Effector memory CD4-positive, alpha-beta T cell (primary cell): ENCODE measurements at places on chromosomes 4 and X.

GRCh38 chr4:152941411-152941810 lies 5.3 kb downstream of the FHDC1 start:
- DNase-seq = no peak

- DNase-seq = no peak
Measured at GRCh38 chr4:56465599-56466295, 1.7 kb upstream of the SRP72 start.

DNA sequence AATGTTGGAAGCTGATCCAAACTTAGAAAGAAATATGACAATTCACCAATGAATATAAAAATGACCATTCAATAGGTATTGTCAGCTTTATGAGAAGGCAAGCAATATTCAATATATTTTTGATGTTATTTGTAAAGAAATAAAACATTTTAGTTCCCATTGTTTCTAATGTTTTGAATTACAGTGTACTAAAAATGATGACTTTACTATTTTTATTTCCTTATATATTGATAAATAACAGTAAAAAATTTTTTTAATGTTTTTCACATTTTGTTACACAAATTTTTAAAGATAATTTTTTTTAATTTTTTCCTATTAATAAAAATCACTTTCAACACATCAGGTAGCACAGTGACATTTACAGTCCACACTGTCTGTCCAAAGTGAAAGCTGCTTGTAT lies 565.5 kb upstream of the FAM241A start:
- no peak for DNase-seq

GRCh38 chrX:115093191-115093590 lies 75.8 kb upstream of the IL13RA2 start:
- DNase-seq = no peak

DNA sequence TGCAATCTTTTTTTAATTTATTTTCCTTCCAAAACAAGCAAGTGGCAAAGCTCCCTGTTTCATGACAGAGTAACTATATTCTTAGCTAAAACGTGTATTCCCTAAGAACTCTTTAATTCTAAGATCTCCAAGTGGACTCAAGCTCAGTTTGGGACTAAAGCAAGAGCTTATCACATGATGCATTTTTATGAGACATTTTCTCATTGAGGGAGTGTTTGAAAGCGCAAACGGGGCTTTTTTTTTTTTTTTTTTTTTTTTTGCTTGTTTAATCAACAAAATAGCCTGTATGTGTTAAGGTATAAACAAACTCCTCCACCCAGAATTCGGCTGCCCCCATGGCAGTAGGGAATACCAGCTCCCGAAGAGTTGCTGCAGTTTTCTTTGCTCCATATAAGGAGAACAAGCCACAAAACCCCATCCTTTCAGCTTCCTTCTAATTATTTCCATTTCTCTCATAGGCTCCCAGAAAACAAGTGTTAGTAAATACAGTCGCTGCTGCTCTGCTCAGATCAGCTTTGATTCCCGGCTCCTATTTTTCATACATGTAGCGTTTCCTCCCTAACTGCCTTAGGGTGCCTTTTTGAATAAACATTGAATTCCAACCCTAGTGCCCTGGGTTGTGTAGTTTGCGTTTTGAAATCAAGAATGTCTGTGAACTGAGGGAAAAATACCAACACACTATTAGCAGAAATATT lies 669 bp upstream of the PPARGC1A start:
- no peak for DNase-seq

DNA sequence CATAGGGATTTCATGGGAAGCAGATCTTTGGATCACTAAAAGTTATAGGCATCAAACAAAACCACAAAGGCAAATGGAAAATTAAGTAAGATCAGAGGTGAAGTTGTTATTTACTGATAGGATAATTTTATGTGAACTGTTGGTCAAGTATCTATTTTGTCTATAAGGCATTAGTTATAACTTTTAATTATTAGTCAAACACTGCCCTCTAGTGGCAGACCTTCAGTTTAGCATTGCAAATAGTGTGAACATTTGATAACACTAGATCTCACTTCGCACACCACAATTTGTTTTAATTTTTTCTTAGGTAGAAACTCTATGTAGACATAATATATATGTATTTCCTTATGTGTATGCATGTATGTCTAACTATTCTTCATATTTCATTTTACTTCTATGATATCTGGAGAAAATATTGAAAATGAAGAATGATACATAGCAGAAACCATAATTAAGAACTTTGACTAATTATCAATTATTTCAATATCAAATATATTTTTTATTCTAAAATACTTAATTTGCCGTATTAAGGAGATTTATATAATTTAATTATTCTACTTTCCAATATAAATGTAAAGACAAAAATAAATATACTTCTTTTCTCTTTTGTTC lies 214.5 kb upstream of the TACR3 start:
- no peak for DNase-seq

DNA sequence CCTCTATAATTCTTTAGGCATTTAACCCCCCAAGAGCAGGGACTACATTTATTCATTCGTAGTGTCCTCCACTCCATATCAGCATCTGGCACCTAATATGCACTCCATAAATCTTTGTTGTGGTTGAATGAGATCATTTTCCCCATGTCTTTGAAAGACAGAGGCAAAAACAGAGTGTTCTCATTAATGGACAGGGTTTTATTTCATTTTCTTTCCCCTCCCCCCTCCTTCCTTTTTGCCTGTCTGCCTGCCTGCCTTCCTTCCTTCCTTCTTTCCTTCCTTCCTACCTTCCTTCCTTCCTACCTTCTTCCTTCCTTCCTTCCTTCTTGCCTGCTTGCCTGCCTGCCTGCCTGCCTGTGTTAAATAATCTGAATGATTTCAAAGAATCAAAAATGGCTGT lies 83.2 kb downstream of the SHROOM3 start:
- DNase-seq = no peak

GRCh38 chrX:133325422-133325821 lies 89.9 kb downstream of the GPC4 start:
- DNase-seq = no peak

- no peak for DNase-seq
Measured at GRCh38 chr4:139599076-139599475, 43.1 kb upstream of the SETD7 start.

DNA sequence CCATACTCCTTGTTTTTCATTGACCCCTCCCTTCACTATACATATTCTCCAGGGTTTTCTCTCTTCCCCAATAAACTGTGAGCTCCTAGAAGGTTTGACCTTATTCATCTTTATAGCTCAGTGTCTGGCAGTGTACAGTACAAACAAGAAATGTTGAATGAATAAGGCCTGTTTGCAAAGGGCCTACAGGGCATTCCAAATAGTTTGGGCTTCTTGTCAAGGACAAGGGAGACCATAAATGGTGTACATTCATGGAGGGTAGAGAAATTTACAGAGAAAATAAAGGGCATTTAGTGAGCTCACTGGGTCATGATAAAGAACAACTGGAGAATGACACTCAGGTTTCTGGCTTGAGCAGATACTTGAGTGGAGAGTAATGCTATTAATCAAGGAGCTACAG lies 47.5 kb upstream of the EIF1AX start:
- DNase-seq = no peak

DNA sequence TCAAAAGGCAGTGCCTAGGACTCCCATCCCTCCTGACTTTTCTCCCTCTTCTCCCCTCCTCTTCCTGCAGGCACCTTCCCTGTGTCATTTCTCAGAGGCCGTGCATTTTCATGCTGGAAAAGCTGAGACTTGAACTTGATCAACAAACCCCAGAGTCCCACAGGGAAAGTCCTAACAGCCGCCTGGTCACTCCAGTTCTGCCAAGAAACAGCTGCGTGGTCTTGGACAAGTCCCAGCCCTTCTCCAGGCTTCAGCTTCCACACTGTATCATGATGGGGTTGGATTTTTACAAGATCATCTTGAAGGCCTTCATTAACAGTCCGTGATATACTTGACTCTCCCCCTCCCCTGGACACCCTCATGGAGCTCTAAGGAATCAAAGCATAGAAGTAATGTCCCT lies 366.0 kb downstream of the BCOR start:
- no peak for DNase-seq

DNA sequence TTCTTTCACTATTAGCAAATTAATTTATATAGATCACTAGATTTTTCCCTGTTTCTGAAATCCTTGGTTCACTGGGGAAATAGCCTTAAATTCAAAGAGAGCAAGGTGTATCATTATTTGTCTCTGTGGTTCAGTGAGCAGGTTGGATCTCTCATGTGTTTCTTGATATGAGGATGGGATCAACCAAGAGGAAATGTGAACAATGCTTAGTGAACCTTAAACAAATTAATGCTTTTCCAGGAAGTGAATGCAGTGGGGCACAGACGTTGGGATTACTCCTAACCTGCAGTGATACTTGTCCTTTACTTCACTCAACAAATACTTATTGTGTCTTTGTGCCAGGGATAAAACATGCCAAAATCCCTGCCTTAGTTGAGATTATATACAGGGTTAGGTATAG lies 193.2 kb downstream of the SHROOM3 start:
- DNase-seq = no peak

DNA sequence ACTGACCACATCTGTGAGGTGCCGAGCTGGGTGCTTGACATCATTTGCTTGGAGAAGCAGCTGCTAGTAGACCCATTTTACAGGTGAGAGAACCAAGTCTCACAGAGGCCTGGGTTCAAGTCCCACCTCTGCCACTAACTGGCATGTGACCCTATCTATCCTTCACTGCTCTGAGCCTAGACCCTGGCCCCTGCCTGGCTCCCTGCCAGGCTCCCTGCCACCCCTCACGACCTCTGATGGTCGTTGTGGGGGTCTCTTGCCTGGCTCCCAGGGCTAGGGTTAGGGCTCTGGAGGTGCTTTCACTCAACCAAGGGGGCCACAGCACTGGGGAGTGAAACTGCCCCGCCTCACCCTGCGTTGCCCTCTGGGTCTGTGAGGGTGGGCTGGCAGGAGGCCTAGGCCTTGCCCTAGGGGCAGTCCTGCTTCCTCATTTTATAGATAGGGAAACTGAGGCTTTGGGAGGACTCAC lies 7.2 kb upstream of the ADD1 start:
- no peak for DNase-seq

DNA sequence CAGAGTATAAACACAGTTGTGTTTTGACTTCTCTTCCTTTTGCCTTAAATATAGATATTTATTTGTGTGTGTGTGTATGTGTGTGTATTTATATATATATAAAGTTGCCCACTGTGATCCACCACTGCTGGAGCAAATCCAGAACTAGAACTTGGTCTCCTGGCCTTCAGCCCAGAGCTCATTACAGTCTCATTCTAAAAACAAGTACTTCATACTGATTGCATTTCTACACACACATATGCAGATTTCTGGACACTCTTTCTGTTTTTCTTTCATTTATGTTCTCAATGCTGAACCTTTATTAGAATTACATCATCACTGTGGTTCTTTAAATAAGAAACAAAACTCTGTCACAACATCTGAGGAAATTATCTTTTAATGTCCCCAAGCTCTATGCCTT lies 381 bp downstream of the TXK start:
- no peak for DNase-seq

DNA sequence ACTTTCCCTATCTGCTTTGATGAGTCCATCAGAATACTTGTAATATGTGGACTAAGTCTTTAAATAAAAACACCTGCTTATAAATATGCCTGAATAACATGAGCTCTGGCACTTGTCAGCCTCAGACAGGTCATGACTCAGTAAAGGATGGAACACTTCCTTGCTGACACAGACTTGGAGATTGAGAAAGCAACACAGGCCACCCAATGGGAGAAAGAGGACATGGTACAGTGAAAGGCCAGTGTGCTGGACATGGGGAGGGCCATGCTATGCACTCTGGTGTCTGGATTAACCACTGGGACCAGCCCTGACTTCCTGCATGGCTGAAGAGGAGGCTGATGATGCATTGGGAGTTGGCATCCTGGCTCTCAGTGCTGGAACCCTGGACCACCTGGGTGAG lies 149.5 kb downstream of the DHRSX start:
- DNase-seq = no peak

- no peak for DNase-seq
Measured at GRCh38 chr4:1345903-1346780, 866 bp upstream of the UVSSA start.

- no peak for DNase-seq
Measured at GRCh38 chr4:119695216-119695615, 66.6 kb upstream of the PDE5A start.

- DNase-seq = no peak
Measured at GRCh38 chr4:53748328-53748772, 157.1 kb upstream of the LNX1 start.

DNA sequence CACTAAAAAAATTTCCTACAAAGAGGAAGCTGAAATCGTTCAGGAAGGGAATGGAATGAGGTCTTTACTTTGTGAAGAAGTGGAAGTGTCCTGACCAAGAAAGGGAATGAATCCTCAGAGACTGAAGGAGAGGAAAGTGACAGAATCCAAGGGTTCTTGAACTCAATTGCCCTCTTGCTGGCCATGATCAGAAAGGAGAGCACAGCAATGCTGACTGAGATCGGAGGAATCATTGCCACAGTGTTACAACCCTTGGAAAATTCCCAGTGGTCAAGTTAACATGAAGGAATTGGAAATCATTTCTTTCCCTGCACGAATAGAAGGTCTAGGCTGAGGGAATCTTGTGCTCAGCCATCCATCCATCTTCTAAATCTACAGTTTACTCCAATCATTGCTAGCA lies 190.0 kb upstream of the NEIL3 start:
- no peak for DNase-seq

- DNase-seq = no peak
Measured at GRCh38 chr4:142278663-142279062, 567.4 kb downstream of the INPP4B start.

- peak; percentile 22 for DNase-seq
Measured at GRCh38 chr4:2962614-2963174, 512 bp downstream of the NOP14 start.

- no peak for DNase-seq
Measured at GRCh38 chrX:25754399-25754798, 383.7 kb upstream of the MAGEB18 start.

DNA sequence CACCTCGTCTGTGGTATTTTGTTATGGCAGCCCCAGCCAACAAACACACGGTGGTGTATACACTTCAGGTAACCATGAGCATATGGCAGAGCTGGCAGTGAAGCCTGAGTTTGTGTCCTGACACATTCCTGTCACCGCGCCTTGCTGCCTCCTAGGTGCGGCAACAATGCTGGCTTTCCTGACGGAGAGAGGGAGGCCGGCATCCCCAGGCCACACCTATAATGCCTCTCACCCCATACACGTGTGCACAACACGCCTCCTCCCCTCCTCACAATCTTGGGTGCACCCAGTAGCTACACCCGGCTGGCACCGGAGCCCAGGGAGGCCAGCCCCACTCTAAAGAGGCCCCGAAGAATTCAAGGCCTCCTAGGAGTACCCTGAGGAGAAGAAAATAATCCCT lies 158.5 kb downstream of the NSUN7 start:
- DNase-seq = no peak

DNA sequence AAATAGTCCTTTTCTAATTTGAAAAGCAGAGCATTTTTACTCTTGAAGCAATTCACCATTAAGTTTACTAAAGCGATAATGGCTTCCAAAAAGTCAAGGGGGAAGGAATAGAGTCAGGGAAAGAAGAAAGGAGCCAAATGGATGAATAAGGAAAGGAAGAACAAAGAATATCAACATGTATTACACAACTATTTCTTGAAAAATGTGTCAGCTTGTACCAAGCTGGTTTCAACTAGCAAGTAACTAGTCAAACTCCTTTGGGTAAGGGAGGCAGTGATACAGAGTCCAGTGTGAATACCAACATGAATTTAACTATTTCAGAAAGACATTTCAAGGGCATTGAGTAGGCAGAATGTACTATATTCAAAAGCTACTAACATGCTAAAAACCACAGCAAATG lies 112.1 kb downstream of the ARHGAP6 start:
- DNase-seq = no peak
